ENCODE measurements at places on chromosomes 2 and 18.

DNA sequence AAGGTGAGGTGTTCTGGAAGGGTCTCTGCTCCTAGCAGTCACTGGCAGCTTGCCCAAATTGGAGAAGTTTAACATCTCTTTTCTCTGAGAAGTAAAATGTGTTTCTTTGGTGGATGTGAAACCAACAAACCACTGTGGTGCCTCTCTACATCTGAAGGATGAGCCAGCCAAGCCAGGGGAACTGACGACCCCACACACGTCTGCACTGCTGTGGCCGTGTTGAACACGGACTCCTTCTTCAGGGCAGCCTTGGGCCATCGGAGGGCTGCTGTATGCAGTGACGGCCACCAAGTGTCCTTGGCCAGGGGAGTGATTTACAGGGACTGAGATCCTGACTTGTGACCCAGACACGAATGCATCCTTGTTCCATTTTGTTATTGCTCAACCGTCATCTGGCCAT lies 207.8 kb downstream of the ACKR3 start:
- DNase-seq, result no peak

DNA sequence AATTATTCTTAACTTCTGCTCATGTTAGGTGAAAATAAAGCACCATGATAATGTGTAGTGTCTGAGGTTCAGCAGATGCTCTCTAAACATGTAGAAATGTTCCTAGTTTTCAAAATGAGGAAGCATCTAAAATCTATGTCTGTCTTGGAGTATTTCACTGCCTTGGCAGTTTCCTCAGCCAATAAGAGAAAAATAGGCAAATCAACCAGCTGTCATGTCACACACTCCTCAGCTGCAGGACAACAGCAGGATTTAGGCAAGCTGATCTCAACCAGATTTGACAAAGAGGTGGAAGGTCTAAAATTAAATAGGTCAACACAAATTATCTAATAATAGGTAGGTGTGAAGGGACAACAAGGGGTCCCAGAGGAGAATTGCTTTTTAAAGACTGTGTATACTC lies 164.1 kb upstream of the BOD1L2 start:
- no peak for DNase-seq

- DNase-seq, result peak; percentile 12
These were observed 16.1 kb upstream of the FARP2 start for GRCh38 chr2:241339839-241340630.

DNA sequence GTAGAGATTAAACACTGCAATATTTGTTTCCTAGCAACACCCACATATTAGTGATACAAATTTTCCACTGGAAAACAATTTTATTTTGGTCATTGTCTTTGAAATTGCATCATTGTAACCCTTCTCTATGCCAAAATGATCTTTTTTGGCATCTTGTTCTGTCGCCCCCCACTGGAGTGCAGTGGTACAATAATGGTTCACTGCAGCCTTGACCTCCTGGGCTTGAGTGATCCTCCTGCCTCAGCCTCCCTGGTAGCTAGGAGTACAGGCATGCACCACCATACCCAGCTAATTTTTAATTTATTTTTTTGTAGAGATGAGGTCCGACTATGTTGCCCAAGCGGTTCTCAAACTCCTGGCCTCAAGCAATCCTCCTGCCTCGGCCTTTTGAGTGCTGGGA lies 117.4 kb downstream of the PIK3C3 start:
- no peak for DNase-seq

DNA sequence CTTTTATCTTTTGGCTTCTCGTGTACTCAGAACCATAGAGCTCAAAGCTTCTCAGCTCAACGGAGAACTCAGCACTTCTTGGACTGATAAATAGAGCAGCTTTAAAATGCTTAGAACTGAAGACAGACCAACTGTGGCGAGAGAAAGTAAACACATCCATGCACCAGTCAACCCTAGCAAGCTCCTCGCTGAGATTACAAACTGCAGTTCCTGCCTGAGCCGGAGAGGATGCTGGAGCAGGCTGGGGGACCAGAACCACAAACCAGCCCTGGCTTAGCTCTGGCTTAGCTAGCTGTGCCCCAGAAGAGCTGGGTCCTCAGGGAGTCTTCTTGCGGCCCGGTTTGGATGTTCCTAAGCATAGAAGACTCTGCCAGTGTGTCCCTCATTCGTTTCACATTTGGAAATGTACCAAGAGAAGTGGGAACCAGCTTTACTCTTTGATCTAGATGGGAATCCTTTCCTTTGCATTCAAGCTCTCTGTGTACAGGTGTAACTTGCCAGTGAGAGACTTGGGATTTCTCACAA lies 5.6 kb downstream of the PAX8 start:
- peak; percentile 89 for DNase-seq

DNA sequence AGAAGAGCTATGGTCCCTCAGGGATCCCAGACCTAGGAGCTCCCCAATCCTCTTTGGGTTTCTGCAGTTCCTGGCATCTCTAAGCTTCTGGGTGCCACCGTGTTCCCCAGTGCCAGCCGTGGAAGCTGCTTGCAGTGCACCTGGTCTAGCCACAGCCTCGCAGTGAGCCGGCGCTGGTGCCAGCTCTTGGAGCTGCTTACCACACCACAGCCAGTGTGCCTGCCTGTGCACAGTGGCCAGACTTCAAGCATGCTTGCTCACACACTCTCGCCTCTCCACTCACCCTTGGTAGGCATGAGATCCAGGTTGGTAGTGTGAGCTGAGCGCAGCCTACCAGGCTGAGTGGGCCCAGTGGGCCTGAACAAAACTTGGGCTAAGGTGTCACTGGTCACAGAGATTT lies 971.9 kb downstream of the DCDC2C start:
- DNase-seq, result no peak

Measured in endodermal cell (in vitro differentiated cells).